ENCODE measurements at places on chromosomes 3 and 15.

GRCh38 chr3:39637807-39638206, 170.3 kb downstream of the MOBP start:
- DNase-seq, result no peak

DNA sequence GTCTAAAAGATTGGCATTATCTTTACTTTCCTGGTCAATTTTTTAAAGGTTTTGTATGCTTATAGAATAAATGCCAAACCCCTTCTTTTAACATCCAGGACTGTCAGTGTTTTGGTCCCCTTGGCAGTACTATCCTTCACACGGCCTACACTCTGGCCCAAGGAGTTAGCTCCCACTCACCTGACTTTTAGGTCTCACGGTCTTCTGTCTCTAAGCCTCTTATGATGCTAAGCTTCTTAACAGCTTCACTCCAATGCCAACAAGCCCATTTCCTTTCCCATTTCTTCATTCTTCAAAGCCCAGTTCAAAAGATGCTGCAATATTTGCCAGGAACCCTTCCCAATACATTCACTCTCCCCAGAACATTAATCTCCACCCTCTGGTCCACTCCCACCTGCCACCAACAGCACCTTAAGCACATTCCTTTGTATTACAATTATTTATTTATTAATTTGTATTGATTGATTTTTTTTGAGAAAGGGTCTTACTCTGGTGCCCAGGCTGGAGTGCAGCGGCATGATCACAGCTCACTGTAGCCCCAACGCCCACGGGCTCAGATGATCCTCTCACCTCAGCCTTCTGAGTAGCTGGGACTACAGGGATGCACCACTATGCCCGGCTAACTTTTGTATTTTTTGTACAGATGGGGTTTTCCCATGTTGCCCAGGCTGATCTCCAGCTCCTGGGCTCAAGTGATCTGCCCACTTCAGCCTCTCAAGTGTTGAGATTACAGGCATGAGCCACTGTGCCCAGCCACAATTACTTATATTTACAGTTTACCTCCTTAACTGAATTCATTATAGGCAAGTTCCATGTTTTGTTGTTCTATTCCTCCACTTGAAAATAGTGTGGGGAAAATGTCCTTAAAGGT, 27.8 kb downstream of the IFT80 start:
- DNase-seq, result no peak

DNA sequence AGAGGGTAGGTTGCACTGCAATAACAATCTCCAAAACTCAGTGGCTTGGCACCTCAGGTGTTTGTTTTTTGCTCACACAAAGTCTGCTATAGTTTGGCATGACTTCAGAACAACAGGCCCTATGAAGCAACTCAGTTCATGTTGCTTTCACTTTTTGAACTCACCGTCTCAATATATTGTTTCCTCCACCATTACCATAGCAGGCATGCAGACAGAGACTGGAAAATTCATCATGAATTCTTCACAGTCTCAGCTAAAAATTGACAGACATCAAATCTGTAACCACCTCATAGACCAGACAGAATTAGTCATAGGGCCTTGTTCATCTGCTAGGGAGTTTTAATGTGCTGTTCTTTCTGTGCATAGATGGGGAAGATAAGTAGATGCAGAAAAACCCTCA, 161.4 kb upstream of the POU1F1 start:
- DNase-seq, result no peak

GRCh38 chr15:58606577-58607080, 142.9 kb downstream of the ADAM10 start:
- no peak for DNase-seq

DNA sequence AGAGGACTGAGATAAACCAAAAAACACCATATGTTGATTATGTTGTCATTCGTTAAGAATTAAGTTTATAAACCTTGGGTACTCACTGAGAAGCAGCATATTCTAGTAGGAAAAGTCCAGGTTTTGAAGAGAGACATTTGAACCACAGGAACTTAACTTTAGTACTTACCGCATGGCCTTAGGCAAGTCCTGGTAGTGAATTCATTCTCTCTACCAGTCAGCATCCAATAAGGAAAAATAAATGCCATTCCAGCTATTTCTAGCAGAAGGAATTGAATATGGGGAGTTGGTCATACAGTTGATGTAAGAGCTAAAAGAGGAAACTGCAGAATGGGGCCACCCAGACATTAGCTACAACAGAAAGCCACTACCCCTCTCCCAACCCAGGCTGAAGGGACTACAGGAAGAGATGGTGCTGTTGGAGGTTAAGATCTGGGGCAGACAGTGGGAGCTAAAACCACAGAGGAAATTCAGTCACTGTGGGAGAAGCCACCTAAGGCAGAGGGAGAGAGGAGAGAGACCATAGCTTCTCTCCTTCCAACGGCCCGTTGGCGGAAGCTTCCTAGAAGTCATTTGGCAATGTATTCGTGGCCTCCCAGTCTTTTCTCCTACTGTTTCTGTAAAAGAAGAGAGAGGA, 133.8 kb upstream of the RARB start:
- no peak for DNase-seq

- no peak for DNase-seq
Observed at GRCh38 chr3:17945799-17946399, 203.5 kb upstream of the TBC1D5 start.

All from H7 (cell line).